ENCODE measurements at places on chromosomes 13 and 19. TPM values are rescaled to one million over a fixed set of nuclear protein-coding genes. Genes with fewer than 3 reads are reported as not detected.

Gene ZNF737
- 81.2 TPM for polyA plus RNA-seq

Gene TINCR
- polyA plus RNA-seq = 0.50 TPM

Gene CEBPA
- 1.6 TPM for polyA plus RNA-seq

Gene MBD3L1
- not detected for polyA plus RNA-seq

Gene SWSAP1
- polyA plus RNA-seq = 2.1 TPM

Gene MLLT1
- 34.0 TPM for polyA plus RNA-seq

Gene ZNF491
- polyA plus RNA-seq = 29.8 TPM

Gene KLK15
- not detected for polyA plus RNA-seq

Measured in neural cell (in vitro differentiated cells).